Peyer's patch (tissue), 4 donors: ENCODE measurements at places on chromosomes 3 and 15. TPM values are rescaled to one million over a fixed set of nuclear protein-coding genes. Genes with fewer than 3 reads are reported as not detected.
A peak's percentile ranks its signal among the peaks of the same experiment; 100 is the strongest.

DNA sequence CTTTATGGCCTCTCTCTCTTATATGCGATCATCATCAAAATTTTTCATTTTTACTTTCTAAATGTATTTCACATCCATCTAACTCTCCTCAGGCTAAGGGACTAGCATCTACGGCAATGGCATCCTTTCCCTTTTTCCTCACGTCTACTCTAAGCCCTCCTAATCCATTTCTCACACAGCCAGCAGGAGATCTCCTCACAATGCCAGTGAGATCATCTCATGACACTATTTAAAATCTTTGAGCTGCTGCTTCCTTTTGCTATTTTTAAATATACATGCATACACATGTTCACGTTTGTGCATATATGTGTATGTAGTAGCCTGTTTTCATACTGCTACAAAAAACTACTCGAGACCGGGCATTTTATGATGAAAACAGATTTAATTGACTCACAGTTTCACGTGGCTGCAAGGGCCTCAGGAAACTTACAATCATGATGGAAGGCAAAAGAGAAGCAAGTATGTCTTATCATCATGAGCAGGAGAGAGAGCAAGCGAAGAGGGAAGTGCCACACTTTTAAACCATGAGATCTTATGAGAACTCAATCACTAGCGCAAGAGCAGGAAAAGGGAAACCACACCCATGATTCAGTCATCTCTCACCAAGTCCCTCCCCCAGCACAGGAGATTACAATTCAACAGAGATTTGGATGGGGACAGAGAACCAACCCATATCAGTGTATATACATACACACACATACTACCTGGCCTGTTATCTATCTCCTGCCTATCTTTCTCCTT lies 599.2 kb upstream of the ROBO1 start:
- DNase-seq: no peak

Gene TM4SF1
- total RNA-seq: 15.2 TPM

DNA sequence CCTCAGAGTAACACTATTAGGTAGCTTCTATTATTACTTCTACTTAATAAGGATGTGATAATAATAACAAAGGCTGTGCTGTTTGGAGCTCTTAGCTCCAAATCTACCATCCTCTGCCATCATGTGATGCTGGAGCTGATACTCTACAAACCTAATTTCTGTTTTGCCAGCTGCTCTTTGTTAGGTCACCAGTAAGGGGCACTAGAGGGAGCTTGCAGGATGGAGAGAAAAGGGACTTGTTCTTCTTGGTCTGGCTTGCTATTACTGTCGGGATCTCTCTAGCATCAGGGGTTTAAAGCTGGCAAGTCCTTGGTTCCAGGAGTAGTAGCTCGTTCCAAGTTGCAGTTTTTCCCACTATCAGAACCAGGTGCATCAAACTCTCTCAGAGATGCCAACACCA lies 194.9 kb upstream of the KBTBD8 start:
- no peak for DNase-seq

DNA sequence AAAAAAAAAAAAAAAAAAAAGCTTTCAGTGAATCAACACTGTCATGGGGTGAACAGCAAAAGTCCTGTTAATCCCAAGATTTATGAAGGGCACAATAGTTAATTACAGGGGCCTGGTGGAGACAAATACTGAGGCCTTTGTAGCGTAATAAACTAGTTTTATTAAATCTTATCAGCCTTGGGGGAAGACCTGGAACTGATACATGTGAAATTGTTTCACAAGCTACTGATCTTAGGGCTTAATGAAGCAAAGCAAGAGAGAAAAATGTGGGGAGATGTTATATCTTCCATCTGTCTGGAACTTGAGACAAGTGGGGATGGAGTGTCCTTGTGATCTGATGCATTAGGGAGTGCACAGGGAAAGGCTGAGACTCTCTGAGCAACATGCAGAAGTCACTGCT lies 47.9 kb upstream of the OSBPL11 start:
- DNase-seq: no peak

Gene CRYBG3
- 11.4 TPM for total RNA-seq

- DNase-seq: peak; percentile 75
Measured at GRCh38 chr3:50550079-50550736, 17.3 kb downstream of the C3orf18 start.

GRCh38 chr3:57007521-57008460 lies 52.7 kb upstream of the SPATA12 start:
- DNase-seq: peak; percentile 67

DNA sequence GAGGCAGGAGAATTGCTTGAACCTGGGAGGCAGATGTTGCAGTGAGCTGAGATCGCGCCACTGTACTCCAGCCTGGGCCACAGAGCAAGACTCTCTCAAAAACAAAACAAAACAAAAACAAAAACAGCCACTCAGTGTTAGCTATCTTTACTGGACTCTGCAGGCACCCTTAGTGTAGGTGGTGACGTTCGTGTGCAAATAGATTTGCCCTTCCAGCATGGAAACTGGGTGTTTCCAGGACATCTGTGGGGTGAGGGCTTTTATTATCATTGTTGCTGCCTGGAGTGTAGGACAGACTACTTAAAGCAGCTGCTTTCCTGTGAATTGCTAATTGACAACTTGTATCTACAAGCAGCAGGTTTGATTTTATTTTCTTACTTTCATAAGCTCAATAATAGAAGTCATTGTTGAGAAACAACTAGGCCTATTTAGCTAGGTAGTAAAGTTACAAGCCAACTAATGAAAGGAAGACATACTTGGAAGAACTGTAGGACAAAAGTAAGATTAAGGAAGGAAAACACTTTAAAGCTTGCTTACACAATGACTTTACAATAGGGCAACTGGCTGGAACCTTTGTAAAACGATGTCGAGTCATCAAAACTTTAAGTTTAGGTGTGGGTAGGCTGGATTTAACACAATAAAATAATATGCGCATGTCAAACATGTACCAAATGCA lies 25.4 kb upstream of the SPPL2A start:
- no peak for DNase-seq

- DNase-seq: no peak
Measured at GRCh38 chr3:182633186-182633585, 160.1 kb upstream of the ATP11B start.

GRCh38 chr3:139770577-139770976 lies 92.8 kb upstream of the NMNAT3 start:
- no peak for DNase-seq

DNA sequence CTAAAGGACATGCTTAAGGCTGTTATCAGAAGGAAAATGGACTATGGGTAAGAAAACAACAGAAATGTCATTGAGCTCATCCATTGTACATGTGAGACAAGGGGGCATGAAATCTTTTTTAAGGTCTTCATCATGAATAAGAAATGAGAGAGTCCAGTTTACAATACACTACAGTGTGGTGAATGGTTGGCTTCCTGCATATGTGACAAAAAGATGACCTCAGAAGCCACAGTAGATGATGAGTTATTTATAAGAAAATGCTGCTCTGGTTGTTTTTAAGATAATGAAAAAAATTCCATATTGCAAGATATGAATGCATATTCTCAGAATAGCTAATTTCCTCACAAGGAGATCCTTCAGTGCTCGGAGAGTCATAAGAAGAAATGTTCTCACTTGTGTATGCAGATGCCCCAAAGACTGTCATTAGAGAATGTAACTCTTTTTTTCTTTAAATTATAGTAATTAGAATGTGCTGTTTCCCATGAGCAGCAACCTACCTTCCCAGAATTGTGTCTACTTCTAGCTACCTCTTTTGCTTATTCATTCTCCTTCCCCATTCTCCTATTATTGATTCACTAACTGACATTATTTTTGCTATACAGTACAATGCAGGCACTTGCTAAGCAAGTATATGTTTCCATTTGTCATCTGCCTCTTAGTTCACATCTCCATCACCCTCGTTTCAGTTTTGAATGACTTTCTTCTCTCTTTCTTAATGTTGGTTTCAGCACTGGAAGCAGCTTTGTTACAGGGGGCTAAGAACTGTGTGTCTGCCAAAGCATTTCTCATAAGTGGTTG lies 152.0 kb upstream of the PEX5L start:
- no peak for DNase-seq

GRCh38 chr15:38991126-38991525 lies 426.5 kb upstream of the RASGRP1 start:
- DNase-seq: no peak

GRCh38 chr3:28042095-28042635 lies 199.3 kb upstream of the CMC1 start:
- no peak for DNase-seq

GRCh38 chr15:25178835-25179672 lies 224.3 kb downstream of the SNRPN start:
- peak; percentile 31 for DNase-seq

- DNase-seq: no peak
Measured at GRCh38 chr15:81843226-81843625, 202.6 kb downstream of the MEX3B start.

DNA sequence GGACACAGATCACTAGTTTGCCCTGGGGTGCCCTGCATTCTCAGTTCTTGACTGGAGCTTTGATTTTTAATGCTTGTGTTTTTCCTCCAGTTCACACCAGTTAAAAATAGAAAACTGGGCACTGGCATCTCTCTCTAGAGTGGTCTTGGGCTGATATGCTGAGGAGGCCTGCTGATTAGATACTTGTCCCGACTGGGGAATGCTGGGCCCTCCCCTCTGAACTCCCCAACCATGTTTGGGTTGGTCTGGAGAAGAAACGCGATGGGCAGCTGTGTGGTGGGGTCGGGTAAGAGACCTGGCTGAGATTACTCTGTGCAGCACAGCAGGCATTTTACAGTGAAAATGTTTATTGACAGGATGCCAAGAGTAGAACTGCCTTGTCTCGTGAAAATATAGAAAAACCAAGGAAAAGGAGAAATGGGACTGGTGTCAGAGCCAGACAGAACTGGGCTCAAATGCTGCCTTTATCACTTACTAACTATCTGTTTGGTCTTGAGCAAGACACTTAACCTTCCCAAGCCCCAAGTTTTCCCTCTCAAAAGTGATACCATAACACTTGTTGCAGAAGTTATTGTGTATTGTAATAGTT lies 1.6 kb upstream of the ACTC1 start:
- DNase-seq: no peak

DNA sequence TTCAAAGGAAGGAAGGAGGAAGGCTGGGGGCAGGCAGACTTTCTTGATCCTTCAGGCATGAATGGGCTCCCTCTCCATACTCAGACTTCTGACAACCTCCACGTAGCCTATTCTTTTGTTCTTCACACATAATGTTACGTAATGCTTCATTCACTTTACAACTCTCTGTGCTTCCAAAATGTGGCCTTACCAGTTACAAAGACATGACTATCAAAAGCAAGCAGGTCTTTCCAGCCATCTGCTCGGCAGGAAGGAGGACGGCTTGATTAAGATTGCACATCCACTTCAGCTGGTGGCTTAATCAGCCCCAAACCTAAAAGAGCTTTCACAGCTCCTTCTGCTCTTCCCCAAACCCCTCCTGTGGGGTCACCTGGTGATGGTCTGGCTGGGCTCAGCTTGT lies 263.2 kb downstream of the XXYLT1 start:
- no peak for DNase-seq

Gene ZDHHC23
- total RNA-seq: 23.8 TPM

GRCh38 chr3:169813757-169814517 lies 1.2 kb upstream of the LRRC34 start:
- DNase-seq: peak; percentile 92

- DNase-seq: no peak
Measured at GRCh38 chr15:76968306-76968705, 26.6 kb upstream of the PSTPIP1 start.

GRCh38 chr3:140296796-140297352 lies 361.9 kb downstream of the CLSTN2 start:
- DNase-seq: no peak

DNA sequence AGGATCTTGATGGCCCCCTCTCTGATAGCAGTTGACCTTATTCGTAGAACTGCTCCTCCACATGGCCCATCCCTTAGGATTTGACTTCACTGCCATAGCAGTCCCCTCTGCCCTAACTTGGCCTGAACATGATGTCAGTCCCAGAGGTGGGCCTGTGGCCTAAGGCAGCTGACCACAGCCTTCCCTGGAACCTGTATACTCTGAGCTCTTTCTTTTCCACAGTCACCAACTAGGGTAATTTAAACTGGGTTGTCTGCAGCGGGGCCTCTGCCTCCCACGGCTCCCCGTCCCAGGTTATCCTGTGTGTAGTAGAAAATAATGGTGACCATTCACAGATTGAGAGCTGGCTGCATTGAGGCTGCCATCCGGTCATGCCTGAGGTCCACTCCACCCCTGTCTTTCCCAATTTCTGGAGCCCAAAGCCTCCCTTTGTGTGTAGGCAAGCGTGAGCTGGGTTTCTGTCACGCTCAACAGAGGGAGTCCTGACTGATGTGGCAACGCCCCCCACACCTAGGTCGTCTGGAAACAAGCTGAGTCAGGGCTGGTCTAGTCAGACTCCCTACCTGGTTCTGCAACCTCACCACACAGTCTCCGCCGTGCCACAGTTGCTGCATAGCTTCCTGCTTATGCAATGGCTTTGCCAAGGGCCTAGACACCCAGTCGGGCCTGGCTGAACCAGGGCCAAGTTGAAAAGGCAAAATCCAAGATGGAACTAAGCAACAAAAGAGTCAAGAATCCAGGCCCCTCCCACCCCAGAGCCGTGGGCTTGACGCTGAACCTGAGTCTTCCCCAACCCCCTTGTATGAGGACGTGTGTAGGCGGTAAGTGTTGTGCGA lies 284.5 kb downstream of the XXYLT1 start:
- DNase-seq: no peak

Gene TRH
- total RNA-seq: not detected

Gene AADAC
- total RNA-seq: 44.9 TPM

DNA sequence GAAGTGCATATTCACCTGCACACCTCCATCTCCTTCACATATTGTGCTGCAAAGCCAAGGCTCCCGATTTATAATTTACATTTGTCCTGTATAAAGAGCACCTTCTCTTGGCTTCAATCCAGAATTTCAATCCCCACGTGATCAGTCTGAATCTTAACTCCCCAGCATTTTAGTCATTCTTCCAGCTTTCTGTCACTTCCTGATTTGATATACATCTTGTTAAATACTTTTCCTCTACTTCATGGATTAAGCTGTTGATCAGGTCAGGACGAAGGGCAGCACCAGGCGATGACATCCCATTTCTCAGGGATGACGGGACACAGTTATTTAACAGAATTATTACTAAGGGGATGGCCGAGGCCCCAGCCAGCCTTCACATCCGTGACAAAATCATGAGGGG lies 212.5 kb downstream of the EPHB1 start:
- DNase-seq: no peak

DNA sequence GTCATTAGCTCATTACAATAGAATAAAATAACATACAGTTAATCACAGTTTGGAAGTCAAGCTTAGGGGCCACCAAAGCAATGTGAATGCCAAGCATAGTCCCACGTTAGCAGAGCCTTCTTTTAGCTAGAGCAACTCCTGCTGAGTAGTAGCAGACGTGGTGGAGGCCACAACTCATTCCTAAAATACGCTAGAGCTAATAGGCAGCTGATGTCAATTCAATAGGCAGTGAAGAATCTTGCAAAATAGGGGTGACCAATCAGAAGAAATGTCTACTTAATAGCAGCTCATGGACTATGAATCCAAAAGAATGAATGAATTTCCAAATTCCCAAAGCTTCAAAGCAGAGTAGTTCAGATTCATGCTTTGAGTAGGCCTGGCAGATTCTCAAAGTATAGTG lies 292.9 kb upstream of the RORA start:
- no peak for DNase-seq

- no peak for DNase-seq
Measured at GRCh38 chr15:34815836-34816235, 20.5 kb upstream of the ACTC1 start.

Gene TM6SF1
- not detected for total RNA-seq

GRCh38 chr15:39414201-39414600 lies 166.7 kb upstream of the THBS1 start:
- DNase-seq: no peak

Gene MCF2L2
- 0.67 TPM for total RNA-seq
